ENCODE measurements at places on chromosomes 13 and 19. TPM values are rescaled to one million over a fixed set of nuclear protein-coding genes. Genes with fewer than 3 reads are reported as not detected.

GRCh38 chr19:34276614-34277013 is 22.3 kb downstream of the GARRE1 start:
- DNase-seq: no peak

DNA sequence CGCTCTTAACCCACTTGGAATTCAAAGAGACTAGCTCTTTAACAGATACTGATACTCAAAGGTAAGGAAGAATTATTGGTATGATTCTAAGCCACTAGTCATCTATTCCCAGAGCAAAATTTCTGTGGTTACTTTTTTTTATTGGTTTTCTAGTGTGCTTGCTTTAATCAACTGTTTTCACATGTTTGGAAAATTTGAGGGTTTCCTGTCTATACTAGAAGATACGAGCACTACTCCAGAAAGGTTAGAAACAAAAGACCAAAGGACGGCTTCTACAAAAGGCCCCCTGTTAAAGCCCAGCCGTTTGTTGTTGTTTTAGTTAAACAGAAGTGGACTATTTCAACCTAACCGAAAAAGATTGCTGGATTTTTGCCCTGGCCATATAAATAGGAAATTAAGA is 18.5 kb upstream of the LPAR6 start:
- DNase-seq: no peak

GRCh38 chr13:95035311-95036109 is 265.7 kb downstream of the ABCC4 start:
- no peak for DNase-seq

- DNase-seq: no peak
These were observed 71.7 kb upstream of the MLNR start for GRCh38 chr13:49148405-49148804.

- DNase-seq: no peak
These were observed 633.9 kb upstream of the MIR17HG start for GRCh38 chr13:90713441-90714133.

- no peak for DNase-seq
These were observed 95.3 kb upstream of the TNFSF11 start for GRCh38 chr13:42478531-42479156.

GRCh38 chr13:113542751-113543424 is 41.7 kb upstream of the TFDP1 start:
- no peak for DNase-seq

DNA sequence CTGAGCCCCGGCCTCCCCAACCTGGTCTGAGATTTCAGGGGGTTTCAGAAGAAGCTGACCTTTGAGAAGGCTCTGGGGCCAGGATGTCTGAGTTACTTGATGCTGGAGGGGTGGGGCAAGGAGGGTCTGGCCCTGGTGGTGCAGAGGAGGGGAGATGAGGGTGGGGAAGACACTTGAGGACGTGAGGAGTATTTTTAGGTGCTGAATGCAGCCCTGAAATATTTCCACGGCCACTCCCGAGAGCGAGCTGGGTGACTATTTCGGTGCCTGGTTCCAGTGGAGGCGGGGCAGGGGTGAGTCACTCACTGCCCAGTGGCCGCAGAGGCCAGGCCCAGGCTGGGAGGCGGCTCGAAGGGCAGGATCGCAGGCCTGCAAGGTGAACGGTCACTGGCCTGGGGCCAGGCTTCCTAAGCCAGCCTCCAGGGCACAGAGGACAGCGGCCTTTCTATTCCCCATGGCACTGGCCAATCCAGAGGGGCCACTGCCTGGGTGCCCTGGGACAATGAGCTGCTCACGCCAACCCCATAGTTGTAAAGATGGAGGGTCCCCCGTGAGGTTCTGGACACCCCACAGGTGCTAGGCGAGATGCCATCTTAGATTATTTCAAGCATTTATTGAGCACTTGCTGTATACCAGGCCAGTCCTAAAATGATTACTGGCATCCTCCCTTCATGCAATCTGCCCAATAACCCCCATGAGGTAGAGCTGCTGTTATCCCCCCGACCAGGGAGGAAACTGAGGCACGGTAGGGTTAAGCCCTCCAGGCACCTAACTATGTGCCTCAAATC is 19.7 kb upstream of the JUND start:
- peak; percentile 67 for DNase-seq

GRCh38 chr13:105773241-105773640 is 762.2 kb downstream of the EFNB2 start:
- DNase-seq: no peak

DNA sequence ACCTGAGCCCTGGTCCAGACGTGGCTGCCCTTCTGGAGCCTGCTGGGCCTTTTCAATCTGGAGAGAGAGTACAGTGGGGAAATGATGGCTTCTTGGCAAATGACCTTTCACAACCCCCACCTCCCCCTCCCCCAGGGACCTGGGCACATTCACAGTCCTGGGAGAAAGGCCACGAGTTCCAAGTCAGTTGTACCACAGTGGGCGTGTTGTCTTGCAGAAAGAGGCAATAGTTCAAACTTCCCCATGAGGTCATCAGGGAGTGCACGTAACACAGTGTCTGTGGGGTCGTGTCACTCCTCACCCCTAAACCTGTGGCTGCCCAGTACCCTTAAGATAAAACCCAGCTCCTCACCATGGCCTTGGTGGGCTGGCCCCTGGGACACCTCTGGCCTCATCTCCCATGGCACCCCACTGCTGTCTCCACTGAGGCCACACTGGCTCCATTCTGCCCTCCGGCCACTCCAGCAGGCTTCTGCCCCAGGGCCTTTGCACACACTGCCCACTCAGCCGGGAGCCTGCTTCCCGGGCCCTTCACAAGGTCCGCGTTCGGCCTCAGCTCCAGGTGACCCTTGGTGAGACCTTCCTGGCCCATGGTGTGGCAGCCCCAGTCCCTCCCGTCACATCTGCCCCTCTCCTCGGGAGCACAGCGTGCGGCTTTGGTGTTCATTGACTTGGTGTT is 13.3 kb downstream of the PLIN4 start:
- DNase-seq: no peak

- DNase-seq: no peak
These were observed 3.9 kb downstream of the SLC25A41 start for GRCh38 chr19:6429419-6430221.

DNA sequence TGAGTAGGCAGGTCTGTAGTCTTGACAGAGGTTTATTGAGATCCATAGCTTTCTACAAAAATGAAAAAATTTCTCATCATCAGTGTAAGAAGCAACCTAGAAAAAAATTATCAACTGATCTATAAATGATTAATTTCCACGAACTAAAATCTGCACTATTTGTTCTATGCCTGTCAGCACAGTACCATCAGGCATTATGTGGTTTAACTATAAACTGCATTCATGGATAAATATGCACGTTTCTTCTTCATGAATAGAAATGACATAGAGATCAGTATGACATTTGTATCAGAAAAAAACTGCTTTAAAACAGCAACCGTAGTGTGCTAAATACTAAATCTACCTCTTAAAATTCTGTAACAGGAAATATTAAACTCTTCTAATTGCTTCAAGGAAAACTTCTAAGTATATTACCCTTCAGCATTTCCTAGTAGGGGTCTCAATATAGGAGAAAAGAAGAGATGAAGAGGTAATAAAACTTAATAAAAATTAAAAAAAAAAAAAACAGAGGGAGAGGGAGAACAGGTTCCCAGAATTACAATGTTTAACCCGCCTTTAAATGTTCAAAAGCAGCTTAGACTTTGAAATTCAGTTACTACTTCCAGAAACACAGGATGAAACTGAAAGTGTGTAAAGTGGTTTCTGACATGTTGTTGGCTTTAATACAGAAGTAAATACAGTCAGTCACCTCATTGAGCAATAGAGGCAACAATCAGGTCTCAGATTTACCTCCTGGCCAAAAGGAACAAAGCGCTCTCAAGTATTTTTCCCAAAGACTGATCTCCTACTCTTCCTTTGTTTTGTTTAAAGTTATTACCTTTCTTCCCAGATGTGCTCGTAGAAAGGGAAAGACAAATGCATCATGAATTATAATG is 144.4 kb downstream of the DIAPH3 start:
- no peak for DNase-seq

DNA sequence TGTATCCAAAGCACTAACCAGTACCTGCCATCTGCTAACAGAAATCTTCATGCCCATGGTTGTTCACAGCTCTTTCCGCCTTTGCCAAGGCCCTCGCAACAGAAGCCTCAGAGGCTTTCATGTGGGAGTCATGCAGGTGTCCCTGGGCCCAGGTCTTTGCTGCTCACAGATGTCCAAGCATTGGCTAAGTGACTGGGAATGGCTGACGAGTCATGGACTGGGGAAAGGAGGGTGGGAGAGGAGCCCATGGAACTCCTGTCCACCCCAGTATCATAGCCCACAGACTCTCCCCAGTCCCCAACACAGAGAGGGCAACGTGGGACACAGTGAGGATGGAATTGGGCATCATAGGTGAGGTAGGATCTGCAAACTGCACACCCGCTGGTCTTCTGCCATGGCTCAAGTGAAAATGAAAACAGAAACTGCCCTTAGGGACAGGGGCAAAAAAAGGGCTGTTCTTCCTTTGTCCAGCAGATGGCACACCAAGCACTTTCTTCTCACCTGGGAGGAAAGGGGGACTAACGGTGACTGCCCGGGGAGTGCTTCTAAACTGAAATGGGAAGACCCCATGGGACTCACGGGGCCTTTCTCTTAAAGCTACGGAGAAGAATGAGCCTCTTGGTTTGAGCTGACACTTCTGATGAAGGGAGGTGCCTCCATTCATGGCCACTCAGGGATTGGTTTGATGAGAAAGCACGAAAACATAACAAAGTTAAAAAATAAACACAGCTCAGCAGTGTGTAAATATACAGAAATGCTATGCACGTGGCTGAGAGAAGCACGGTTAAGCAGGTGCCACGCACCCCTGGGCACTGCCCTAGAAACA is 11.1 kb upstream of the DHRS12 start:
- peak; percentile 66 for DNase-seq

- DNase-seq: no peak
These were observed 23.8 kb downstream of the ONECUT3 start for GRCh38 chr19:1777149-1777548.

- no peak for DNase-seq
These were observed 109.6 kb downstream of the VWA8 start for GRCh38 chr13:41851351-41851750.

GRCh38 chr19:55283548-55284377 is at the start of gene BRSK1:
BRSK1 (plus strand) TSS chr19:55283997; CDS start chr19:55284443, 446 bp downstream.
- no peak for DNase-seq

- DNase-seq: no peak
These were observed 3.2 kb upstream of the EBPL start for GRCh38 chr13:49694446-49694845.

GRCh38 chr13:113905942-113906341 is 42.1 kb upstream of the GAS6 start:
- DNase-seq: no peak

GRCh38 chr19:37172368-37173366 is at the start of gene ZNF585A:
ZNF585A (minus strand) TSS chr19:37172695; CDS start chr19:37169910, 2,785 bp downstream.
- peak; percentile 88 for DNase-seq

GRCh38 chr13:42891591-42891990 is 100.5 kb downstream of the EPSTI1 start:
- DNase-seq: no peak

DNA sequence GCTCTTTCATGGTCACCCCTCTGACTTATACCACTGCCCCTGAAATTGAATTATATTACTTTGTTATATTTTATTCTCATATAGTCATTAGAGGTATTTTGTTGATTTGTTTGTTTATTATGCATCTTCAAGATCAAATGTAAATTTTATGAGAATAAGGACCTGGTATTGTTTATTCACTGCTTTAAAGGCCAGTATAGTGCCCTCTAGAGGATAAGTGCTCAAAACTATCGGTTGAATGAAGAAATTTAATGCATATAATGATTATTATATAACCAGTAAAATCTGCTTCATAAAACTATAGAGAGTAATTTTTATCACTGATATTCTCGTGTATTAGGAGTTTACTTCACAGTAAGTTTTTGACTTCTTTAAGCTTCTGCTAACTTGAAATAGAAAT is 1401.9 kb downstream of the SLITRK1 start:
- DNase-seq: no peak

DNA sequence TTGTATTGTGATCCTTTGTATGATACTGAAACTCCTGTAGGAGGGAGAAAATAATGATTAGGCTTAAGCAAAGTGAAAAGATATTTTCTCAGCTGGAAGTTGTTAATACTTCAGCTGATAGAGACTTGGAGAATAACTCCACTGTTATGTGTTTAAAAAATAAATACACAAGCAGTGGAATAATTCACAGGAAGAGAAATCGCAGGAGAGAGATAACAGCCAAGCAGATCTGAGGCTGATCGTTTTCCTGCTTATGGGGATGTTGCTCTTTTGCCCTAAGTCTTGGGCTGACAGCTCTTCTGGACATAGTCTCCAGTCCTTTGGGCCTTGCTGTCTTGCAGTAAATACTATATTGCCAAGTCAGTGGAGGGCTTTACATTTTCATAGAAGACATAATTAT is 93.3 kb downstream of the OLFM4 start:
- no peak for DNase-seq

DNA sequence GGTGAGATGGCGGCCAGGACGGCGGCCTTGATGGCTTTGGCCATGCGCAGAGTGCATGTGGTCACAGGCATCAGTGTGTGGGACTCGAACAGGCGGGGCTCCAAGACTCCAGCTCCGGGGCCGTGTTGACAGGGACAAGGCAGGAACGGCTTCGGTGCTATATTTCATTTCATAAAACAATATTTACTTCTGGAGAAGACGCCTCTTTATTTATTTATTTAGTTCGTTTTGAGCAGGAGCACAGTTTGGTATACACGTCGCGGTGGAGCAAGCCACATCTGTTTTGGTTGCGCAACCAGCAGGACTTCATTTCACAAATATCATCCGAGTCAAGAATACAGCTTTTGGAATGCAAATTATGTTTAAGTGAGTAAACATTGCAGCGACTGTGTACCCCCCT is 166.7 kb upstream of the TSHZ3 start:
- DNase-seq: no peak

- no peak for DNase-seq
These were observed 705.4 kb downstream of the SLITRK6 start for GRCh38 chr13:85093808-85094207.

- DNase-seq: no peak
These were observed 2.1 kb upstream of the FGF9 start for GRCh38 chr13:21668732-21669275.

GRCh38 chr19:18385675-18386542 is at the start of gene GDF15:
GDF15 (plus strand) TSS chr19:18386158; CDS start chr19:18386190, 32 bp downstream.
- DNase-seq: peak; percentile 84

Gene CHAMP1
- 8.3 TPM for total RNA-seq

Gene ZNF8
- total RNA-seq: 12.1 TPM

Gene FLT3LG
- total RNA-seq: 7.1 TPM

Gene FFAR1
- not detected for total RNA-seq

Gene ZNF613
- total RNA-seq: 9.3 TPM

Gene A1BG
- not detected for total RNA-seq

Gene CD177
- total RNA-seq: 1.0 TPM

Gene PEG3
- total RNA-seq: 0.09 TPM

Gene ZNF226
- total RNA-seq: 25.0 TPM

Gene CKM
- total RNA-seq: not detected

Gene ATP4A
- total RNA-seq: not detected

Gene ZNF418
- total RNA-seq: 2.3 TPM

Gene HNRNPM
- total RNA-seq: 186 TPM

Gene ZNF541
- not detected for total RNA-seq

Gene PLPP2
- total RNA-seq: 126 TPM

Gene RNF225
- 0.61 TPM for total RNA-seq

Gene ZNF415
- not detected for total RNA-seq

Gene ACER1
- not detected for total RNA-seq

Gene PRR22
- 6.3 TPM for total RNA-seq

Gene AMER2
- not detected for total RNA-seq

Gene TPGS1
- total RNA-seq: 9.0 TPM

Gene CCDC8
- total RNA-seq: not detected

Gene SIGLEC8
- total RNA-seq: not detected

Gene UNC13A
- total RNA-seq: 0.28 TPM

Gene SOX1
- total RNA-seq: not detected

Data from Calu3 (cell line).